Spleen (tissue), 13 donors: ENCODE measurements at places on chromosomes 3 and 15. TPM values are rescaled to one million over a fixed set of nuclear protein-coding genes. Genes with fewer than 3 reads are reported as not detected.

DNA sequence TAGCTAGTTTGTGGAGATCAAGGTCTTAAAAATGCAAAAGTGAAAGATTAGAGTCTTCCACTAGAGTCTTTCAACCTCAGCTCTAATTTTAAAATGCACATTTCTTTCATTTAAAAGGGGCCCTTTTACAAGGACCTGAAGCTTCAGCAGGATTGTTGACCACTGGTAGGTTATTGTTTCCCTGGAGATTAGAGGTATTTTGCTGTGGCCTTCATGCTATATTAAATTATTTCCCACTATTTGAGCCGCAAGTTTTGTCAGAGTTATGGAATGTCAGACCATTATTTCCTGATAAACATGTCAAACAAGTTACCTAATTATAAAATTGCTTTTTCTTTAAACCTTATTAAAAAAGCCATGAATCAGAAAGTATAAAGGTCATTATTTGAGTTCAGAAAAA lies 103.1 kb upstream of the CCNL1 start:
- H3K27me3 ChIP-seq: no peaks in the 10 kb centered on the region
- H3K36me3 ChIP-seq: no peaks in the 10 kb centered on the region
- no peak overlapping the region for H3K4me3 ChIP-seq
- no peak overlapping the region for H3K27ac ChIP-seq

GRCh38 chr3:104947943-104948342 lies 418.8 kb upstream of the ALCAM start:
- no peaks in the 10 kb centered on the region for H3K36me3 ChIP-seq
- no peaks in the 10 kb centered on the region for H3K27me3 ChIP-seq
- no peak for DNase-seq
- no peak overlapping the region for H3K4me3 ChIP-seq

Gene GRIP2
- total RNA-seq: 1.2 TPM

Gene WDR93
- not detected for total RNA-seq
